ENCODE measurements at places on chromosomes 6 and 20.

- peak; percentile 52 for DNase-seq
Observed at GRCh38 chr6:2245877-2246863, 765 bp upstream of the GMDS start.

- DNase-seq: no peak
Observed at GRCh38 chr6:162941128-162941527, 213.4 kb downstream of the PACRG start.

DNA sequence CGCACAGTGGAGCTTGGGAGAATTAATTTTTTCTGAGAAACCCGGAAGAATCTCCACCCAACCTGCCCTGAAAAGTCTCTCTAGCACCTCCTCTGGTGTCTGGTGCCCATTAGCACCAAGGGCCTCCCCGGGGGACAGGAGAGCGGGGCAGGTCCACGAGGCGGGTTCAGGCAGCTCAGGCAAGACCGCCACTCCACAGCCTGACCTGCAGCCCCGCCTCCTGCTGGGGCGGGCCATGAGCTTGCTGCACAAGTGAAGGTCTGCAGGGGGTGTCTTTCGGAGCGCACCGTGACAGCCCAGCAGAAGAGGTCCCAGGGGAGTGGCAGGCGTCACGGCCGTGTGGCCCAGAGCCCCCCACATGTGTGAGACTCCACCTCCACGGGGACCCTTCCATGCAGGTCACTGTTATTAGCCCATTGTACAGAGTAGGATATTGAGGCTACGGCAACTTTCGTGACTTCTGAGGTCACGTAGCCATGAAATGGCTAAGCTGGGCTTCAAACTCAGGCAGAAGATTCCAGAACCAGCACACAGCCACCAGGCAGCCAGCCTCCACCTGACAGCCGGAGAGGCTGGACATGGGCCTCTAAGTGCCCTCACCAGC, 63.9 kb upstream of the SLCO4A1 start:
- DNase-seq: no peak

DNA sequence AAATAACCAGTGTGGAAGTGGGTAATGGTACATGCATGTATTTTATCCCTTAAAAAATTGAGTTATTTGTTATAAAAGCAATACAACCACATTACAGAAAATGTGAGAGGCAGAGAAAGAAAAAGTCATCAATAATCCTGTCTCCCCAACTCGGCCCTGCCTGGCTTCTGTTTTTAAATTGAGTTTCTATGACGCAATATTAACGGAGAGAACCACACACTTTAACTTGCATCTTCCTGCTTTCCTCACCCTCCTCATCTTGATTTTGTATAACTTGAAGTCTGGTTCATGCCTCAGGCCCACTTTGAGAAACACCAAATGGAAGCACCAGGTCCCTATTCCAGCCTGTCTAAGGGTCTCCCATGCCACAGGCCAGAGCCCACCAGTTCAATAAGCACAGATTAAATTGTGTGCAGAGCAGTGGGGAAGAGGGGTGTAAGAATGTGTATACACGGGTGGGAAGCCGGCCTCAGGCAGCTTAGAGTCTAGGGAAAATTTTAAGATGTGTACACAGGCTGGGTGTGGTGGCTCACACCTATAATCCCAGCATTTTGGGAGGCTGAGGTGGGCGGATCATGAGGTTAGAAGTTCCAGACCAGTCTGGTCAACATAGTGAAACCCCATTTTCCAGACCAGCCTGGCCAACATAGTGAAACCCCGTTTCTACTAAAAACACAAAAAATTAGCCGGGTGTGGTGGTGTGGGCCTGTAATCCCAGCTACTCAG, 15.9 kb downstream of the KCNK5 start:
- DNase-seq: no peak

DNA sequence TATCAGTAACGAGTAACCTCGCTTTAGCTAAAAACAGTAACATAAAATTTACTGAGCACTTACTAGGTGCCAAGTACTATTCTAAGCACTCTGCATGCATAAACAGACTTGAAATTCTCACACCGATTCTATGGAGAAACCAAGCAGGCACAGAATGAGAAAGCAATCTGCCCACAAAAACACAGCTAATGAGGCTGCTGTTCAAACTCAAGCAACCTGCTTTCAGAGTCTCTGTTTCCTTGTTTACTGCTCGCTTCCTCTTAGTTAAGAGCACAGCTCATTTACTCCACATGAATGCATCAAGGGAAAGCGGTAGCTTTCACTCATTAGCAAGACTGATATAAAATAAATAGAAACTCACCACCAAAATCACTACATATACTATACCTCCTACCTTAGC, 37.4 kb downstream of the PRKN start:
- no peak for DNase-seq

DNA sequence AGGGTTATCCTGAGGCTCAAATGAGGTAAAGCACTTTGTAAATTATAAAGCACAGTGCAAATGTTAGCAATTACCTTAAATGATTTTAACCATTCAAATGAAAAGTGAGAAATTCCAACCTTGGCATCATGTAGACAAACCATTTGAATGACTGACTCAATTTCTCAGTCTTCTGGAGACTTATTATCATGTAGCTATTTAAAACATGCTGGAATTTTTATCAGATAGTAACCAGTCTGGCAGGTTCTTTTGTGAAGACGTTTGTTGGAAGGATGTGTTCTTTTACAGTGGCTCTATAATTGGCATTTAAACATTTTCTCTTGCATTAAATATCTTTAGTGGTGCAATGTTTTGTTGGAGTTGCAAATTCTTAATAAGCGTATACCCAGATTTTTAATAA, 386.6 kb downstream of the NKAIN2 start:
- DNase-seq: no peak

DNA sequence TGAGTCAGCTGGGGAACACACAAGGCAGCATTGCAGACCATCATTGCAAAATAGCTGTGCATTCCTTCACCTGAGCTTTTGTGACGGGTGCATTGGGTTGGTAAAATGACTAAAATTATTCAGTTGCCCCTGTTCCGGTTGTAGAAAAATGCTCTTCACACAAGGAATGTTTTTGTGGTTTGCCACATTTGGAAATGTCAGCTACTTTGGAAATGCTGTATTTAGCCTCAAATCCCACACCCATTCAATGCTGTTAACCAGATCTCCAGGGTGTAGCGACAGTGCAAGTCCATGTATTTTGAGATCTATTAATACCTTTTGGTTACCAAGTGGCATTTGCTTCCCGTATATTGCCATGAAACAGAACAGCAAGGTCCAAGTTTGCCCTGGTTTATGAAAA, 201.2 kb downstream of the FOXA2 start:
- DNase-seq: no peak

GRCh38 chr20:20358801-20359200, 9.1 kb upstream of the INSM1 start:
- no peak for DNase-seq

- DNase-seq: no peak
Observed at GRCh38 chr6:82841309-82841708, 224.3 kb downstream of the UBE3D start.

GRCh38 chr6:168221000-168221399, 98.6 kb downstream of the DACT2 start:
- DNase-seq: no peak
